ENCODE measurements at places on chromosomes 11 and 22.

GRCh38 chr22:27993201-27993635, 74.2 kb upstream of the PITPNB start:
- no peak for DNase-seq

DNA sequence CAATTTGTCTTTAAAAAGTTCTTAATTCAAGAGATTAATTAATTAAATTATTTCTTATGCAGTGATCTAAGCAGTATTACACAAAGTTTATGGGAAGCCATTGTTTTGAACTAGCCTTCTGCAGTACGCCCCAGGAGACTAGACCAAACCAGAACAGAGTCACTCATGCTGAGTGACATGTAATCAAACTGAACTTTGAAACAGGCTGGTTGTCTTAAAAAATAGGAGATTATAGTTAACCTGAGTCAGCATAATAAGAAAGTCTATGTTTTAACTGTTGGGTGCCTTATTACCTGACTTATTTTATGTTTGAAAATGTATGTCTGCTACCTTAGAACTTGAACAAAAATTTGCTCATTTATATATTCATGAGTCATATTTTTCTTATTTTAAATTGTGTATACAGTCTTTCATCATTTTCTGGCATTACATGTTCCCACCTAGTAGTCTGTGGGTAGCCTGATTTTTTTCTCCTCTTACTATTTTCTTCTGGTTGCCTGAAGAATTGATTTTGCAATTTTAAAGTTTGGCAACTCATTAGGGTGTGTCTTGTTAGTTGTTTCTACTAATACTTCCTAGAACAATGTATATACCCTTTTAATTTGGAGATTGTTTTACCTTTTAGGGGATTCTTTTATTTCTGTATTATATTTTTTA, 161.4 kb downstream of the AASDHPPT start:
- no peak for DNase-seq

GRCh38 chr11:115199481-115200069, 304.6 kb downstream of the CADM1 start:
- no peak for DNase-seq

GRCh38 chr11:91082255-91082654, 859.4 kb upstream of the CHORDC1 start:
- DNase-seq = no peak

DNA sequence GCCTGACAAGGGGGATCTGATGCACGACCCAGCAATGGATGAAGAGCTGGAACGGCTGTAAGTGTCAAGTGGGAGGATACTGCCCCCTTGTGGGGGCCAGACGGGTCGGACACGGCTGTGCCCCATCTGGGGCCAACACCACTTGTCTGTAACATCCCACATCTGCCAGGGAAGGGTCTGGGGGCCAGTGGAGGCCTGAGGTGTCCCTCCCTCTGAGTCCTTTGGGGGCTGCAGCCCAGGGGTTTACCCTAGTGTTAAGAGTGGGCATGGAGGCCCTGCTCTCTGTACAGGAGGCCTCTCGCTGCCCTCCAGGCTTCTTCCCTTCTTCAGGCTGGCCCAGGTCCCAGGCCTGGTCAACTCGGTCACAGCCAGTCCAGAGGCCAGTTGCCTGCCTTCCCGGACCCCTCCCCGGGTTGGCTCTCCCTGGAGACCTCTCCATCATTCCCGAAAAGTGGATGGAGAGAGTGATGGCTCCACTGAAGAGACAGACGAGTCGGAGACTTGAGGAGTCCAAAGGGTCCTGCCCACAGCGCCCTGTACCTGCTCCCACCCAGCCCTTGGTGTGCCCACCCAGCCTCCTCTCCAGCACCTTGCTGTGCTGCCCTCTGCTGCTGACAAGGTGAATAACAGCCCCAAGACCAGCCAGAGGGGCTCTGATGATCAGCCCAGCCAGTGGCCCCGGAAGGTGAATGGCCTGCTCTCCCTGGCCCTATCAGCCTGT, 15.4 kb downstream of the ARFGAP2 start:
- peak; percentile 51 for DNase-seq

GRCh38 chr11:21369947-21370346, 700.6 kb downstream of the NELL1 start:
- DNase-seq = no peak

DNA sequence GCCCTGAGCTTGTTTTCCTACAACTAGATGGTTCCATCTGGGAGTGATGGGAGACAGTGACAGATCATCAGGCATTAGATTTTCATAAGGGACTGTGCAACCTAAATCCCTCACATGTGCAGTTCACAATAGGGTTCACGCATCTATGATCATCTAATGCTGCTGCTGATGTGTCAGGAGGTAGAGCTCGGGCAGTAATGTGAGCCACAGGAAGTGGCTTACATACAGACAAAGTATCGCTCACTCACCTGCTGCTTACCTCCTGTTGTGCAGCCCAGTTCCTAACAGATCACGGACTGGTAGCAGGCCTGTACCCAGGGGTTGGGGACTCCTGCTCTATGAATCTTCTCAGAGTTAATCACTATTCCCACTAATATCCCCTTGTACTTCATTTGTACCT, 12.4 kb downstream of the AAMDC start:
- DNase-seq = no peak

GRCh38 chr11:78822931-78823423, 248.3 kb upstream of the NARS2 start:
- DNase-seq = no peak

DNA sequence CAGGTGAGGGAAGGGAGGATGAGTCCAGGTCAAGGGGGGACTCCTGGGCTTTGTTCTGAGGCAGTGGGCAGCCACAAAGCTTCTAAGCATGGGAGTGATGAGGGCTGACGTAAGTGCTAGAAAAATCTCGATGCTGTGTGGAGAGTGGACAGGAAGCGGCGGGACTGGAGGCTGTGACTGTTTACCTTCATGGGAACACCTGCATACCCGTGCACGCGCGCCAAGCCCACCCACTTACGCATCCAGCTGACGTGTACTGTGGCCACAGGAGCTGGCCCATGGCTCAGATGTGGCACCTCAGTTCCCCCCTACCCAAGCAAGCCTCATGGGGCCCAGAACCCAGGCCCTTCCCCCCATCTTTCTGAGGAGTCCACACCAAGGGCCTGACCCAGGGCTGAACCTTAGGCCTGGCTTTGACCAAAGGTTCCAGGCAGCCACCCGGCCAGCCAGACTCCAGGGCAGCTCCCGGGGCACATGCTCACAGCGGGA, 14.0 kb downstream of the MYRF start:
- no peak for DNase-seq

DNA sequence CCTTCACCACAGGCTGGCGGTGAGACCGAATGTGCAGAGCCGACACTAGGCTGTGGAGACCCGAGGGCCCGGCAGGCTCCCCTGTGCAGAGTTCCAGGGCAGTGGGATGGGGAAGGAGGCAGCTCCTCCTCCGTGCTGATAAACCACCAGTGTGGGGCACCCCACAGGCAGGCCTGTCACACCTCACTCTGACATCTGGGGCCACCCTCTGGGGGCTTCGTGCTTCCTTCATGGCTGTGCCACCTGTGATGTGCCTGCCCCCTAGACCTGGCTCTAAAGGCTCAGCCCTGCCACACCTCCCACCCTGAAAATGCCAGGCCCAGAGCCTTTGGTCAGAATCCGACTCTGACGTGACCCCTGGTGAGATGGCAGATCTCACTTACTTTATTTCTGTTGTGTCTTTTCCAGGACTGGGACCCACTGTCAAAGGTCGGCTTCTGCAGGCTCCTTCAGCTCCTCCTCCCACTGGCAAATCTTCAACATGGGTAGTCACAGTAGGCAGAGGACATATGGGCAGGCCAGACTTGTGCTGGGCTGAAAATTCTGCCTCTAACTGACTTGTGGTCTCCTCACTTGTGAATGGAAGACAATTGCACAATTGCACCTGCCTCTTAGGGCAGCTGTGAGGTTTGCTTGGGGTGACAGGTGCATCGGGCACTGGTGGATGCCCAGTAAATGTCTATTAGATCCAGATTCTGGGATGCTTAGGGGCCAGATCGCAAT, 46.2 kb upstream of the TSKU start:
- no peak for DNase-seq

GRCh38 chr11:69539416-69540117, 58.1 kb downstream of the LINC01488 start:
- no peak for DNase-seq

- DNase-seq = peak; percentile 46
These were observed 10.2 kb downstream of the PACS1 start for GRCh38 chr11:66080055-66080817.

GRCh38 chr11:117887431-117888138, 11.1 kb upstream of the FXYD6 start:
- DNase-seq = no peak

DNA sequence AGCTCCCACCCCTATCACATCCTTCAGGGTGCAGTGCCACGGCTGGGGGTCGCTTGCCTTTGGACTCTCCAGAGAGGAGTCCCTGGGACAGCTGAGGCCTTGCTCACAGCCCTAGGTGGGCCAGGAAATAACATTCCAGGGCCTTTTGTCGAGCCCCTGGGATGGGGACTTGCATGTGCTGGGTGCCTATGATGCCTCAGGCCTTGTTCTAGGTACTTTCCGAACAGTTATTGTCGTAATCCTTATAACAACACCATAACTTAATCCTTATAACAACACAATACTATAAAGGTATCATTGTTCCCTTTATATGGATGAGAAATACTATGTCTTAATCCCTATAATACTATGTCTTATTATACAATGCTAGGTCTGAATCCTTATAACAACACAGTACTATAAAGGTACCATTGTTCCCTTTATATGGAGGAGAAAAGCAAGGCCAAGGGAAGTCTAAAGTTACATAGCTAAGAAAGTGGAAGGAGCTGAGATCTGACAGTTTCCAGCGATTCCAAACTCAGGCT, 236.5 kb downstream of the ST3GAL4 start:
- DNase-seq = no peak

GRCh38 chr11:127000291-127000968, at the start of gene KIRREL3:
Gene KIRREL3 (minus strand): TSS chr11:127000770.
- DNase-seq = no peak

- no peak for DNase-seq
These were observed 15.5 kb downstream of the APOL3 start for GRCh38 chr22:36144886-36145541.

GRCh38 chr11:14255238-14255534, 103.8 kb downstream of the RRAS2 start:
- DNase-seq = no peak

DNA sequence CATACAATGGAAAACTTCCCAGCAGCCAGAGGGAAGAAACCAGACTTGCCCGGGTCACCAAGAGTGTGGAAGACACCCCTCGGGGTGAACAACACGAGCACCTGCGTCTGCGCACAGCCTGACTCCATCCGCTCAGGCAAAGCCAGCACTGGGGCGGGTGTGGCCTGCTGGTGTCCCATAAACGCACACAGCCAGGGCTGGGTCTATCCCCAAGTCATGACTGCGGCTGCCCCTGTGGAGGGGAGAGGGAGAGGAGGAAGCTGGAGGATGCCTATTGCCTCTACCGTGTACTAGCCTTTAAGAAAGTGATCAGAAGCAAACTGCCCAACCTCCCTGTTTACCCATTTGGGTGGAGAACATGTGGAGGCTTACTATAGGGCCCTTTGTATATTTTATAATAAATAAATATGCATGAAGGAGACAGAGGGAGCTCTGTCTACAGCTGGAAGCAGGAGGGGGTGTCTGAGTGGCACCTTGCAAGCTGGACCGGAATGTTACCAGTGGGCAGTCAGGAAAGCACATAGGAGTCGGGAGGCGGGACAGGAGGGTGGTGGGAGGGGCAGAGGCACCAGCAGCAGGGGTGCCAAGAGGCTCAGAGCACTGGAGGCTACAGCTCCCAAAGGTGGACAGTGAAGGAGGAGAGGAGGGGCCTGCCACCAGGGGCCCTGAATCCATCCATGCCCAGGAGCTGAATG, 79.6 kb downstream of the PHF21B start:
- DNase-seq = no peak

GRCh38 chr11:12640355-12640754, 33.9 kb upstream of the TEAD1 start:
- no peak for DNase-seq

DNA sequence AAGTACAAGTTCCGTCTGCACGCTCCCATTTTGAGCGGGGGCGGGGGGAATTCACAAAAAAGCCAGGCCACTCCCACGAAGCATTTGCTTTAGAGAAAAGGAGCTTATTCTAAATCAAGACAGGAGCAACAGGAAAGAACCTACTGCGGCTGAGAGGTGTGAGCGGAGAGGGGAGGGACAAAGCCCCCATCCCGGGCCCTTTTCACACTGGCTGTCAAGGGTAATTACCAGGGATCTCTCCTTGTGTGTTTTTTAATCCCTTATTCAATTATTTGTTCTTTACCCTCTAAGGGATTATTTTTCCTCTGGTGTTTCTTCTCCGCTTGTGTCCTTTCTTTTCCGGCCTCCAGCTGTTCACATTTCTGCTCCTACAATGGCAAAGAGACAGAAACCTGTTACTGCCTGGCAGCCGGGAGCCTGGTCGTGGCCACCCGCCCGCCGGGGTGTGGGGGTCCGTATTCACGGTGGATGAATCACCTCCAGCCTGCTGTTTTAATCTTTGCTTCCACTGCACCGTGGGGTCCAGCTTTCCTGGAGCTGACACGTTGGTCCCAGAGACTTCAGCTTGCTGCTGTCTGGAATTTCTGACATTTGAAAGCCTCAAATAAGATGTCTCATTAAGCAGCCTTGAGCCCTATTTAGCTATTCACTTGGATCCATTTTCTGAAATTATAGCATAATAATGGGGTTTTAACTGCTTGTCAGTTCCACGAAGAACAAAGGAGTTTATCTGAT, 61.4 kb upstream of the FADD start:
- DNase-seq = no peak

- no peak for DNase-seq
These were observed 447.8 kb upstream of the CCDC179 start for GRCh38 chr11:23308041-23308440.

GRCh38 chr22:29587938-29588699, 7.2 kb upstream of the NIPSNAP1 start:
- DNase-seq = no peak

DNA sequence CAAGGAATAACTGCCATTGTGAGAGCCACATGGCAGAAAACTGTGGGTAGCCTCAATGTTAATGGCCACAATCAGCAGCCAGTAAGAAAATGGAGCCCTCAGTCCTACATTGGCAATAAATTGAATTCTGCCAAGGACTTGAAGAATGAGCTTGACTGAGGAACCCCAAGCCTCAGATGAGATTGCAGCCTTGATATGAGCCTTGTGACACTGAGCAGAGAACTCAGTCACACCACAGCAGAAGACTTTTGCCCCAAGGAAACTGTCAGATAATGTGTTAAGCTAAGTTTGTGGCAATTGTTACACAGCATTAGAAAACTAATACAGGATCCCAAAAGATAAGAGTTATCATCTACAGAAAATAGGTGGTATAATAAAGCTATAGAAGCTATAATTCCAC, 2.4 kb upstream of the TTC17 start:
- DNase-seq = no peak

DNA sequence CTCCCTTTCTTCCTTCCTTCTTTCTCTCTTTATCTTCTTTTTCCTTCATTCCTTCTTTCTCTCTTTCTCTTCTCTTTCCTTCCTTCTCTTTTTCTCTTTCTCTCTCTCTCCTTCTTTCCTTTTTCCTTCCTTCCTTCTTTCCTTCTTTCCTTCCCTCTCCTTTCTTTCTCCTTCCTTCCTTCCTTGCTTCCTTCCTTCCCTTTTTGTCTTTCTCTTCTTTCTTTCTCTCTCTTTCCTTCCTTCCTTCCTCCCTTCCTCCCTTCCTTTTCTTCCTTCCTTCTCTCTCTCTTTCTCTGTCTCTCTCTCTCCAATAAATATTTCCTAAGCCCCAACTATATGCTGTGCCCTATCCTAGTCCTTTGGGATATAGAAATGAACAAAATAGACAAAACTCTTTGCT, 60.5 kb downstream of the CACNG2 start:
- DNase-seq = no peak

All from effector memory CD8-positive, alpha-beta T cell (primary cell).